ENCODE measurements at places on chromosomes 2 and 18.
A peak's percentile ranks its signal among the peaks of the same experiment; 100 is the strongest.

- no peak for DNase-seq
Measured at GRCh38 chr2:19099181-19099580, 259.2 kb downstream of the OSR1 start.

DNA sequence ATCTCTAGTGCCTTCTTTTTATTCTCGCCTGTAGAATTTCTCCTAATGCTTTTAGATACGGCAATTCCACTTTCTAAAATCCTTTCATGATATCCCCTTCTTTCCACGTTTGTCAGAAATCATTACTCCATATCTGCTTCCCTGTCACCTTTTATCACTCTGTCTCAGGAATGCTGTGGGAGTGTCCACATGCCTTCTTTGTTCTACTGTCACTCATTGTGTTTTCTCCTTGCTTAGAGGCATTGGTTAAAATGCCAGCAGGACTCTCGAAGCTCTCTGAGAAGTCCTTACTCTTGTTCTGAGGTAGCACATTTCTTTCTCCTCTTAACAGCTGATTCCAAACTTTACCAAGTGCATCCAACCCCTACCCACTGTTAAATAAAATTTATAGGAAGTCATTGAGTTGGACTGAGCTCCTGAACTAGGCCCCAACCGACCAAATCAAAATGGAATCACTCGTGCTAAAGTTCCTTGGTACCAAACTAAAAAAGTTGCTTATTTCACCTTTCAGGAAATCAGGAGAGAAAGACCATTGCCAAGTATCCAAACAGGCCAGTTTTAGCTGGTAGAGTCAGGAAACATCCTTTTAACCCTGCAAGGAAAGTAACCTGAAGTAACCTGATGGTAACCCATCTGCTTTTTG lies 10.6 kb upstream of the GALNT5 start:
- DNase-seq = peak; percentile 22

- DNase-seq = peak; percentile 64
Measured at GRCh38 chr2:65666156-65666725, 233.8 kb upstream of the SPRED2 start.

DNA sequence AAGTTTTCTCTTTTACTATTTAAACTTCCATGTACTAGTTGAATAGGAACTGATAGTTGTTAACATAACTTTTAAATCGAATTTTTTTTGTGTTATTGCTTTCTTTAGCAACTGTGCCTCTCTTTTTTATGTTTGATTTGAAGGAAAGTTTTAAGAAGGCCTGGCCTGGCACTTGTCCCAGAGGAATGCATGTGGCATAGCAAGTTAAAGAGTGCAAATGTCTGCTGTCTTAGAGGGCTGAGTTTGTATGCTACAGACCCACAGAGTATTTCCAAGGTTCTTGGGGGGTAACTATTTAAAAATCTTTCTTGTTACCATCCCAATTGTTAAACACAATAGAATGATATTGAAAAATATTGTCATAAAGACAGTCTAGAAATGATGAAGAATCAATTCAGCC lies 47.0 kb downstream of the MTCL1 start:
- no peak for DNase-seq

- no peak for DNase-seq
Measured at GRCh38 chr2:172361360-172361759, 66.0 kb upstream of the ITGA6 start.

GRCh38 chr2:237361194-237362004 lies 52.6 kb downstream of the COL6A3 start:
- DNase-seq = no peak

GRCh38 chr2:198097630-198098029 lies 293.2 kb downstream of the PLCL1 start:
- no peak for DNase-seq

GRCh38 chr2:37775908-37776250 lies 104.4 kb upstream of the CDC42EP3 start:
- DNase-seq = peak; percentile 74

DNA sequence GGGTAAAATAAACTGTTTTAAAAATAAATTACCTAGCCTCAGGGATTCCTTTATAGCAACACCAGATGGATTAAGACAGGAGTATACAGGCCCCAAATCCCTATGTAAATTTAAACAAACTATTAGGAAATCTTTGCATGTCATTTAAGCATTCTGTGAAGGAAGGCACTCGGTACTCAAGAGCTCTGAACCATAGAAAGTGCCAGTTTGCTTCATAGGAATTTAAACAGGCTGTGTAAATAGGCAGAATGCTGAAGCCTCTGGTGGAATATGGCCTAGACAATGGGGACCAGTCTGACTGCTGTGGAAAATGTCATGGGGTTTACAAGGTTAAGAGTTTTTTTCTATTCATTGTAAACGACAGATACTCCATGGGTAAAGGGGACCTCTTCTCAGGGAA lies 377.4 kb downstream of the DLGAP1 start:
- DNase-seq = no peak

GRCh38 chr2:120886534-120887319 lies 151.1 kb downstream of the GLI2 start:
- no peak for DNase-seq

GRCh38 chr2:217638031-217638430 lies 364.8 kb downstream of the TNS1 start:
- DNase-seq = no peak

DNA sequence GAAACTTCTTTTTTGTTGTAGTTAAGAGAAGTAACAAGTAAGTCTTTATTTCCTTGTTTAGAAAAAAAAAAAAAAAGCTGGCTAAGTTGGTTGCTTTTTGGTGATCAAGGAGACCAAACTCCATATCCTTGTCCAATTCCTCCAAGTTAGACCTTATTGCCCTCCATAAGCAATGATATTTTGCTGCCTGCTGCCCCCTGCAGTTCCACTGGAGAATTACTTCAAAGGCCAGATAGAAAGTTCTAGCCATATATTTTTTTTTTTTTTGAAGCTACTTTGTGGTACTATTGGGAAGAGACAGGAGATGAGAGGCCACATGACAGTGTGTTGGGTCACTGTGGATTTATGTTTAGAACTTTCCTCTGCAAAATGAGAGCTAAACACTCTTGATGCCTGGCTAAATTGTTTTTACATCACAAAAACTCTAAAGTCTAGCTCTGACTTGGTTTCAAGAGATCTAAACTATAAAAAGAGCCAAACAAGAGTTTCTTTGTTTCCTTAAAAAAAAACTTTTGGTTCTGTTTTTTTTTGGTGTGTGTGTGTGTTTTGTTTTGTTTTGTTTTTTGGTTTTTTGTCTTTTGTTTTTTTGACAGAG lies 80.7 kb upstream of the RASGRP3 start:
- DNase-seq = peak; percentile 47

DNA sequence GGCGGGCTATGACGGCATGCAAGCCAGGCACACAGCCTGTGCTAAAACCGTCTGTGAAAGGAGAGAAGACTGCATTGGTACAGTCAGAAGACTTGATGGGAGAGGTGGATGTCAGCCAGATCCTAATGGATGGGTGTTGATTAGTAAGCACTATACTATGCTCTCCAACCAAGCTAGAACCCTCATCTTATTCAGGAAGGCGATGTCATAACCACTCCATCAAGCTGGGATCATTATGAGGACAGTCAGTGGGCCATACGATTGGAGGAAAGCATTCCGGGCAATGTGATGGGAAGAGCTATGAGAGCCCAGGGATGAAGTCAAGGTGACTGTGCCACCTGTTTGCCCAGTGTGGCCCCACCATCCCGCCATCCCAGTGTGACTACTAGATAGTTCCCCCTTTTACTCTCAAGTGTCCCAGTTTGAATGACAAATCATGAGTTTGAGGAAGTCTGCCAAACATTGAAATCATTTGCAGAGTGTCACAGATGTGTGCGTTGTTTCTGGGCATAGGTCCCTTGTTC lies 66.4 kb downstream of the MRPS9 start:
- no peak for DNase-seq

- DNase-seq = no peak
Measured at GRCh38 chr18:31050635-31051034, 8.1 kb upstream of the DSC3 start.

DNA sequence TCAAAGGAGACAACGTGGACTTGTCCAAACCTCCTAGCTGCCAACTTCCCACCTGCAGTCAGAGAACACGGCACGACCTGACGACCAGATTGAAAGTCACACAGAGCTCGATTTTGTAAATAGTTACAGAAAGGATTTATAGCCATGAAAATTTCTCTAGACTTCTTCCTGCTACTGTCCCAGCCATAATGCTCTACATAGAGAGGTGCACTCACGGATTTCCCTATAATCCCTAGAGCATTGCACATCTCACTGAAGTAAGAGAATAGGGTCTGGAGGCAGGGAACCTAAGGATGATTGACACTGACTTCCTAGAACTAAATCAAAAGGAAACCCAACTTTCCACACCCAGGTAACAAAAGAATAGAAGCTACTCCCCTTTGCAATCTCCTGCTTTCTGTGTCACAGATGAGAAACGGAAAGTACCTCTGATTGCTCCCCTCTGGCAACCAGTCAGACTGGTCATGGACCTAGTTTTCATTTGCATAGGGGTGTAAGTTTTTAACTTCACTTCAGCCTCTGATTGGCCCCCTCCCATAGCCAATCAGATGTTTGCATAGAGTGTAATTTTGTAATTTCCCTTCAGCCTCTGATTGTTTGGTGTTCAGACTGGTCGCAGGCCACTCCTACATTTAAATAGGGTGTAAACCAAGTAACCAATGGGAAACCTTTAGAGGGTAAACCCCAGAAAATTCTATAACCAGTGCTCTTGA lies 58.6 kb upstream of the FBXO11 start:
- DNase-seq = no peak

GRCh38 chr2:170115501-170116229 lies 62.3 kb upstream of the MYO3B start:
- no peak for DNase-seq

DNA sequence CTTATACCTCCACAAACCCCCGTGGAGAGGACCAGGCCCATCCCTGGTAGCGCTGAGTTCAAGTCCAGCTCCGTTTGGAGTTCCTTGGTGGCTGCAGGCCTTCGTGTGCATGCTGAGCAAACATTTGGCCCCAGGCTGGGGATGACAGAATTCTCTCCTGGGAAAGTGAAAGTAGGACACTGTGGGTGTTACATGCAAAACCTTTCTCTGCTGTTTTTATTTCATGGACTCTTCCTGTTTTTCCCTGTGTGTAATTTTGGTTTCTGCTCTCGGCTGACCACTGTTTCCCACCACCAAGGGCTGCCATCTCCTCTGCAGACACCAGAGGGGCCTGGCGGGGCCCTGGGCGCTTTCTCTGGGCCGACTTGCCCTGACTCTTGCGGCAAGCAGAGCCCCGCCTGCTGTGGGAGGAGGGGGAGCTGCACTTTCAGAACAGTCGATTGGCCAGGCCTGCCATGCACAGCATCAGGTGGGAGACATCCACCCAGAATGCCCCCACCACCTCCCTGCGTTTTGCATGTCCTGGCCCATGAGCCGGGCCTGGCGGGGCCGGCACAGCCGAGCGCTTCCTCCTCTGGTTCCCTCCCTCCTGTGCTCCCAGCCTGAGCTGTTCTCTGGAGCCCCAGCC lies 102.4 kb downstream of the CABLES1 start:
- DNase-seq = peak; percentile 54

GRCh38 chr2:169709981-169710380 lies 15.7 kb downstream of the PHOSPHO2 start:
- DNase-seq = no peak

GRCh38 chr2:218648088-218648786 lies 11.2 kb downstream of the ZNF142 start:
- peak; percentile 24 for DNase-seq

- peak; percentile 85 for DNase-seq
Measured at GRCh38 chr18:44229693-44230108, 451.0 kb upstream of the SETBP1 start.

- no peak for DNase-seq
Measured at GRCh38 chr2:43132683-43133301, 93.6 kb downstream of the ZFP36L2 start.

- no peak for DNase-seq
Measured at GRCh38 chr2:102291319-102292075, 19.9 kb upstream of the IL1RL1 start.

DNA sequence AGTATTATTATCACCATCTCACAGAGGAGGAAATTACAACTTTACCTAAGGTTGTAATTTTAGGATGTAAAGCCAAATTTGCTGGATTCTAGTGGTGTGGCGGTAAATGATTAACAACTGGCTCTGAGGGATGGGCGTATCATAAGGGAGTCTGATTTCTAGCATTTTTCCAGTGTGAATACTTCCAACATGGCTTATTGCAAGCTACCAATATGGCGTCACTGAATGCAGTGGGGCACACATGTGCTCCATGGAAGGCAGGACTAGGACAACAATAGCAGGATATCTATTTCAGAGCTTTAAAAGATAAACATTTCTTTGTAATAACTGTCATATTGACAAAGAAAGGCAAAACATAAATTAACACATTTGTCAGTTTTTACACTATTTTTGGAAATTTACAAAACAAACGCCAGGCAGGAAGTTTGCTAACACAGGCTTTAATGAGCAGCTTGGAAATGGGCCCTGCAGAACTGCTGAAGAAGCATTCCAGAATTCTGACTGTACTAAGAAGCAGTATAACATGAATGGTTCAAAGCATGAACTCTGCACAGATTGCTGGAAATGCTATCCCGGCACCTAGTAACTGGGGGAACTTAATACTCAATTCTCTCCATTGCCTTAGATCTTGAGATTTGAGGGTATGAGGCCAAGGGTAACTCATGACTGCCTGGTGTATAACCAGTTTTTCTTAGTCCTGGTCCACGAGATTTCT lies 439.3 kb upstream of the MAP2 start:
- peak; percentile 65 for DNase-seq

DNA sequence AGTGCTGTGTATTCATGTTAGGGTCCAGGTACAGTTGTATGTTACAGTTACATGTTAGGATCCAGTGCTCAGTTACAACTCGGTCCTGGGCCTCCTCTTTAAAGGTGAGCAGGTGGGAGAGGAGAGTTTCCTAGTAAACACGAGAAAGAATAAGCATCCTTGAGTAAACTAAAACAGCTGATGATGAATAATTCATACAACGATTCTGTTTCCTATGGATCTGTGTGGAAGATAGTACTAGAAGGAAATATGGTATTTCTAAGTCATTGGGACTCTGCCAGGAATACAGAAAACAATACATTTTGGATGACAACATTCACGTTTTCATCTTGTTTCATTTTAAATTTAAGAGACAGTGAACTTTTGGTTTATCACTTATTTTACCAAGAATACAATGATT lies 29.5 kb downstream of the SNTG2 start:
- DNase-seq = no peak

- no peak for DNase-seq
Measured at GRCh38 chr2:24085200-24085489, 511 bp upstream of the TP53I3 start.

- DNase-seq = peak; percentile 55
Measured at GRCh38 chr2:25310965-25311864, 30.5 kb downstream of the DNMT3A start.

DNA sequence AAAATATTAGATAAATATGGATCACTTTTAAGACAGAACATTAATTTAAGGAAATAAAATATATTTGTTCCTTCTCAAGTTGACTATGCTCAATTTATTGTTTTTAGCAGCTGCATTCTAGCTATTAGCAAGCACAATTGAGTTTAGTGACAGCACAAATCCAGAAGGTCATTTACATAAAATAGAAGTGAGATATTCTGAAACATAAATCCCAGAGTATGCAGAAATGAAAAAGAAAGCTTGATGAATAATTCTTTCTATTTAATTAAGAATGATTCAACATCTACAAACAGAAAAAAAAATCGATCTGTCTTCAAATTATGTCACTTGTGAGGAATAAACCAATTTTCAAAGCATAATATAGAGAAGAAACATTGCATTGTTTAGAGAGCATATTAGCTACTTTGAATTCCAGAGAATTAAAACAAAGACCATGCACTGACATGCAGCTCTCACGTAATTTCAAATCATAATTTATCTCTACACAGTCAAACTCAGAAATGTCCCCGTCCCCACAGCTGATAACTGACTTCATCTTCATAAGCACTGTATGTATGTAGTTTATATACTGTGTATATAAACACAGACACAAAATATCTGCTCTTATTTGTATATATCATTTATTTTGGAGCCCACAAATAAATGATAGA lies 458.4 kb downstream of the TMX3 start:
- no peak for DNase-seq

All from MG63 (cell line).